Skeletal muscle cell (primary cell): ENCODE measurements at places on chromosomes 11 and 22.

- no peak for DNase-seq
These were observed 51.3 kb upstream of the CADM1 start for GRCh38 chr11:115555336-115556090.

GRCh38 chr11:45844822-45845578, 2.3 kb upstream of the CRY2 start:
- no peak for DNase-seq

- DNase-seq, result no peak
These were observed 439.6 kb downstream of the TMEM135 start for GRCh38 chr11:87477321-87477720.

DNA sequence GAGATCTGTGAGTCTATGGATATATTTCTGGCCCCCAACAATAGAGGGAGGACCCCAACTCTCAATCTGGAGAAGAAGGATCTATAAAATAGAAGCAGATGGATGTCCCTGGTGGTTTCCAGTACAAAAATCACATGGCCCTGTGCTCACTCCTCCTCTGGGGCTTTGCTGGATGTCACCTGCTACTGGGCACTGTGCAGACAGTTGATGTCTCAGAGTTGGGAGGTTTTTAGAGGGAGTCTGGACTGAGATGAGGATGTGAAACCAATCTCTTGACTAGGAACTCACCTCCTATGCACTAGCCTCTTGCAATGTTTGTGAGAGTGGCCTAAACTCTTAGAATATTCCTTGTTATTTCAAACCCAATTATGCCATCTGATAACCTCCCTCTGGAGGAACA, 107.2 kb downstream of the SCN3B start:
- no peak for DNase-seq
